ENCODE measurements at places on chromosomes 7 and 10.
A peak's percentile ranks its signal among the peaks of the same experiment; 100 is the strongest.

GRCh38 chr10:106652279-106652678 is 512.2 kb downstream of the SORCS1 start:
- no peak for DNase-seq

DNA sequence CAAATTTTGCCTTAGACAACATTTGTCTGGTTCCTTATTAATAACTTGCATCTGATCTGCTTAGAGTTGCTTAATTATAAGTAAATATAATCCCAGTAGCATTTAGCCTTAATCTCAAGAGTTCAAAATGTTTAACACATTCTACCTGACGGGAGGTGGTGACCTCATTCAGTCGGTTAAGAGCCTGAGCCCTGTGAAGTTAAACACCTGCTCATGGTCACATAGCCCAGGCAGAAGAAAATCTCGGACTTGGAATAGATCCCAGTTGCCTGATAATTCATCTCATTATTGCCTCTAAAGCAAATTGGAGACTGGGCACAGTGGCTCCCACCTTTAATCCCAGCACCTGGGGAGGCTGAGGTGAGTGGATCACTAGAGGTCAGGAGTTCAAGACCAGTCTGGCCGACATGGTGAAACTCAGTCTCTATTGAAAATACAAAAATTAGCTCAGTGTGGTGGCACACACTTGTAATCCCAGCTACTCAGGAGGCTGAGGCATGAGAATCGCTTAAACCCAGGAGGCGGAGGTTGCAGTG is 18.6 kb upstream of the ASCC1 start:
- no peak for DNase-seq

- DNase-seq, result peak; percentile 69
Measured at GRCh38 chr10:116769791-116770190, 27.4 kb upstream of the HSPA12A start.

DNA sequence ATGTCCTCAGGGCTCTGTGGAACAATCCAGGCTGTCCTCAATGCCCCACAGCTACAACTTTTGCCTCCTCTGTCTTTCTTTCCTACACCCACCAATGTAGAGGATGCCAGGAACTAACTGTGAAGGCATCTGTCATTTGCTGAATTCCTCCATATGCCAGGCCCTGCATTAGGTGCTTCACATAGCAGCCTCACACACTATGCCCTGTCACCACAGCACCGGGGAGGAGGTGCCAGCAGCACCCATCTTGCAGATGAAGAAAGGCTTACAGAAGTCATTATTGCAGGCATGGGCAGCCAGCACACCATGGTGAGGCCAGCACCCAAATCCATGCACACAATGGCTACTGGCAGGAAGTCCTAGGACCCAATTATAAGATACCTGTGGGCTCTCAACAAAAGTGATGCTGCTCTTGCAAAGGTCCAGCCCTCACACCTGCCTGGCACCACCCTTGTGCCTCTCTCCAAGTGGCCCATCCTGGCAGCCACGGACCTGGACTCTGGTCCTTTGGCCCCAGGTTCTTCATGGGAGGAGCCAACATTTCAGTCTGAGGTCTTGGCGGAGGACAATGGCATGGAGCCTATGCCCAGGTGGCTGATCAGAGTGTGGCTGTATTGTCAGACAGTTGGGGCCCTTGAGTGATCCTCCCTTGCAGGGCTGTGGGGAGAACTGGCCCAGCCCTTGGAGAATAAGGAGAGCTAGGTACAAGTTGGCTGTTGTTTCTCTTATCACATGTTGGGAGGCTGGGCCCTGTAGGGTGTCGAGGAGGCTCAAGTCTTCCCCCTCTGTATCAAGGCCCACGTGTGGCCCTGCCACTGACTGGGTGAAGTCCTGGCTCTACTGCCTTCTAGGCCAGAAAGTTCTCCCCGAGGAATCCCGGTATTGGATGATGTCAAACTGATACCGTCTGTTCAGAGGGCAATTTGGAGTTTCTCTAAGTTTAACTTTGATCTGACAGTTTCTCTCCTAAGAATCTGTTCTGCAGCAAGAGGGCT is 14.4 kb upstream of the MYL7 start:
- DNase-seq, result no peak
